ENCODE measurements at places on chromosomes 11 and 22. TPM values are rescaled to one million over a fixed set of nuclear protein-coding genes. Genes with fewer than 3 reads are reported as not detected.
A peak's percentile ranks its signal among the peaks of the same experiment; 100 is the strongest.

The CTSF gene
- total RNA-seq, result 31.1 TPM

The DEFB131B gene
- not detected for total RNA-seq

The DRAP1 gene
- 68.7 TPM for total RNA-seq

The CASP1 gene
- total RNA-seq, result not detected

The MUC2 gene
- total RNA-seq, result not detected

The SEZ6L gene
- total RNA-seq, result 109 TPM

The RTN4R gene
- 38.3 TPM for total RNA-seq

The TMPRSS5 gene
- 1.3 TPM for total RNA-seq

The CCDC73 gene
- not detected for total RNA-seq

The P4HA3 gene
- not detected for total RNA-seq

DNA sequence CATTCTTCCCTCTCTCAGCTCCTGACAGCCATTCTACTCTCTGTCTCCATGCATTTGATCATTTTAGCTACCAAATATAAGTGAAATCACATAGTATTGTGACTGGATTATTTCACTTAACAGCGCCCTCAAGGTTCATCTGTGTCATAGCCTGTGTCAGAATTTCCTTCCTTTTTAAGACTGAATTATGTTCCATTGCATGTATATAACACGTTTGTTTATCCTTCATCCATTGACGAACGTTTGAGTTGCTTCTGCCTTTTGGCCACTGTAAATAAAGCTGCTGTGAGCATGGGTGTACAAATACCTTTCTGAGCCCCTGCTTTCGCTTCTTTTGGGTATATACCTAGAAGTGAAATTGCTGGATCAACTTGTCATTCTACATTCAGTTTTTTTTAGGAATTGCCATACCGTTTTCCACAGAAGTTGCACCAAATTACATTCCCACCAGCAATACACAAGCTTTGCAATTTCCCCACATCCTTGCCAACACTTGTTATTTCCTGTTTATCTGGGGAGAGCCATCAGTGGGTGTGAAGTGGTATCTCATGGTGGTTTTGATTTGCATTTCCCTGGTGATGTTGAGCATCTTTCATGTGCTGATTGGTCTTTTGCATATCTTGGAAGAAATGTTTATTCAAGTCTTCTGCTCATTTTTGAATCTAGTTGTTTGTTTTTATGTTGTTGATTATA, 17.5 kb downstream of the GLB1L2 start:
- no peak for DNase-seq

- DNase-seq, result no peak
Measured at GRCh38 chr11:12122083-12122482, 11.7 kb downstream of the MICAL2 start.

- no peak for DNase-seq
Measured at GRCh38 chr11:17507773-17508172, 31.1 kb upstream of the ABCC8 start.

- no peak for DNase-seq
Measured at GRCh38 chr22:40328546-40329456, 17.5 kb upstream of the ADSL start.

DNA sequence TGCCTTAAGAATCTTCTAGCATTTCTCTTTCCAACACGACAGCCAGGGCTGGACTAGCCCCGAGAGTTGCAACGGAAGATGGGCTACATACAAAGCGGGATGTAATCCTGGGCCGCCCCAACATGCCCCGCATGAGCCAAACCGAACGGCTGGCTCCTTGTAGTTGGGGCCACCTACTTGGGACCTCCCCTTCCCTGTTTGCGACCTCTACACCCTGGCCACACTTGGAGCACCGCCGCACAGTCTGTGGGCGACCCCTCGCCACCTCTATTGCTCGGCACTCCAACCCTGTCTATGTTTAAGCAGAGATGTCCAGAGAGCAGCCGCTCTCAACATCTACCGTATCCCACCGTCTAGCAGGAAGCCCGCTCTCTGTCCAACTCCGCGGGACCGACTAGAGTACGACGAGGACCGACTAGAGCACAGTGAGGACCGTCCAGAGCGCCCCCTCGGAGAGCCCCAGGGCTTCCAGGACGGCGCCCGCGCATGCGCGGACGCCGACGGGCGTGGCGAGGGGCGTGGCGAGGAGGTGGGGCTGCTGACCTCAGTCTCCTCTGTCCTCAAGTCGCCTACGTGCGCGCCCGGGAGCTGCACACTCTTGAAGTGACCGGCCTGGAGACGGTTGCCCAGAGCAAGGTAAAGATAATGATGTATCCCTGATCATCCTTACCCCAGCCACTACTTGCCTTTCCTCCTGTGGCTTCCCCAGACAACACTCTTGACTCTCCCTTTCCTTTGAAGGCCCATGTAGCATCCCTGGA, 32.3 kb downstream of the NEAT1 start:
- peak; percentile 79 for DNase-seq

GRCh38 chr11:79471071-79471844, 30.4 kb upstream of the TENM4 start:
- DNase-seq, result no peak

DNA sequence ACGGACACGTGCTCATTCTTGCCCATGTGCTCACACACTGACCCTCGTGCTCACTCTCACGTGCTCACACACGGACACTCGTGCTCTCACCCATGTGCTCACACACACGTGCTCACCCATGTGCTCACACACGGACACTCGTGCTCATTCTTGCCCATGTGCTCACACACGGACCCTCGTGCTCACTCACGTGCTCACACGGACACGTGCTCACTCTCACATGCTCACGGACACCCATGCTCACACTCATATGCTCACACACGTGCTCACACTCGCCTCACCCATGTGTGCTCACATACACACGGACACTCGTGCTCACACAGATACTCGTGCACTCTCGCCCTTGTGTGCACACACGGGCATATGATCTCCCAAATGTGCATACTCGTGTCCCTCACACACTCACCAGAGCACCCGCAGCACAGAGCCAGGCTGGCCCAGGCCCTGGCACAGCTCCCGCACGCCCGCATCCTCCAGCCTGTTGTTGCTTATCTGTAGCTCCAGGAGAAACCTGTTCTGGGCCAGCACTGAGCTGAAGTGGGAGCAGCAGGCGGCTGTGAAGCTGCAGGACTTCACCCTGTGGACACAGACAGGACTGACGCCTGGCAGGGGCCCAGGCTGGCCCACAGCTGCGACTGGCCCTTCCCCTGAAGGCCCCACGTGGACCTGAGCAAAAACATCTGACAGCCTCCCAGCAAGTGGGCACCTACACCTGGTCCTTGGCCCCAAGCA, 9.3 kb downstream of the RNH1 start:
- DNase-seq, result no peak

DNA sequence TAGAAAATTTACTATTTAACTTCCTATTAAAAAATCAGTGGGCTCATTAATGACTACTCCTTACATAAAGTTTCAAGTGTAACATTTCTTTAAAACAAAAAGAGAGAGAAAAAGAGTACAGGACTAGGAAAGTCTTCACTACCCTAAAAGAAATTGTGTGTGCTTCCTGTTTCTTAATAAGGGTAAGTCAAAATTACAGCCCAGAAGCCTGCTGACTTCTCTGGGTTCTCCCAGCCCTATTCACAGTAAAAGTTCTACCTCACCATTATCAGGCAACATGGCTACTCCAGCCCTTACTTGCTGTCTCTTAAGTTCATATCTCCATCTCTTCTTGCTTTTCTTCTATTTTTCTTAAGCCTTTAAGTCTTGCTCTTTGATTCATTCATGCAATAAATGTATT, 20.3 kb upstream of the ZC3H12C start:
- no peak for DNase-seq

DNA sequence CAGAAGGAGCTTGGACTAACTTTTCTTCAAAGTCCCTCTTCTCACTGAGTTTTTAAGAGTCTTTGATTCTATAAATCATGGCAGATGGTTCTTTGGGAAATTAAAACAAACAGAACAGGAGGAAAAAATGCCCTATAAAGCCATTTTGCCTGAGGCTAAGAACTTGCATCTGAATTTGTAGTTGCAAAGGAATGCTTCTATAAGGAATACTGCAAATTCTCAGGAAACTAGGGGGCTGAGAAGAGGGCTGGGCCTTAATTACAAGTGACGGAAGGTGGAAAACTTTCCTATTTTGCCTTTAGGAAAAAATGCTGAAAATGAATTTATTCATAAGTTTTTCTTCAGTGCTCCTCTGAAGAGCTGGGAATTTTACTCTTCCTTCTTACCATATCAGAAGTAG, 90.0 kb upstream of the NARS2 start:
- DNase-seq, result no peak

- DNase-seq, result no peak
Measured at GRCh38 chr11:85299258-85299942, 327.7 kb downstream of the DLG2 start.

- DNase-seq, result no peak
Measured at GRCh38 chr22:44344407-44344806, 31.7 kb upstream of the SHISAL1 start.

DNA sequence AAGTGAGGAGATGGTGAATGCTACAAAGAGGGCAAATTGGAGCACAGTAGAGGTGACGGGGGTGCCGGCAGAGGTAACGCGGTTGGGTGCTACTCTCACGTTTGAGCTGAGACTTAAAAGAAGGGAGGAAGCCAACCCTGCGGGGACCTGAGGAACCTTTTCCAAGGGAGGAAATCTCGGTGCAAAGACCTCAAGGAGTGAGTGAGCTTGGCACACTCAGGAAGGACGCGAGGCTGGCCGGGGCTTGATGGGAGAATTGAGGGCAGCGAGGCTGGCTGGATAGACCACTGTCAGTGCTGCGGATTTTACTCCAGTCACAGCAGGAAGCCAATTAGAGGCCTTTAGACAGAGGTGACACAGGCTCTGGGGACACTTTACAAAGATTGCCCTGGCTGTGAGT, 25.0 kb downstream of the TSKU start:
- no peak for DNase-seq

- DNase-seq, result peak; percentile 40
Measured at GRCh38 chr22:34111210-34111824, 191.0 kb upstream of the LARGE1 start.

DNA sequence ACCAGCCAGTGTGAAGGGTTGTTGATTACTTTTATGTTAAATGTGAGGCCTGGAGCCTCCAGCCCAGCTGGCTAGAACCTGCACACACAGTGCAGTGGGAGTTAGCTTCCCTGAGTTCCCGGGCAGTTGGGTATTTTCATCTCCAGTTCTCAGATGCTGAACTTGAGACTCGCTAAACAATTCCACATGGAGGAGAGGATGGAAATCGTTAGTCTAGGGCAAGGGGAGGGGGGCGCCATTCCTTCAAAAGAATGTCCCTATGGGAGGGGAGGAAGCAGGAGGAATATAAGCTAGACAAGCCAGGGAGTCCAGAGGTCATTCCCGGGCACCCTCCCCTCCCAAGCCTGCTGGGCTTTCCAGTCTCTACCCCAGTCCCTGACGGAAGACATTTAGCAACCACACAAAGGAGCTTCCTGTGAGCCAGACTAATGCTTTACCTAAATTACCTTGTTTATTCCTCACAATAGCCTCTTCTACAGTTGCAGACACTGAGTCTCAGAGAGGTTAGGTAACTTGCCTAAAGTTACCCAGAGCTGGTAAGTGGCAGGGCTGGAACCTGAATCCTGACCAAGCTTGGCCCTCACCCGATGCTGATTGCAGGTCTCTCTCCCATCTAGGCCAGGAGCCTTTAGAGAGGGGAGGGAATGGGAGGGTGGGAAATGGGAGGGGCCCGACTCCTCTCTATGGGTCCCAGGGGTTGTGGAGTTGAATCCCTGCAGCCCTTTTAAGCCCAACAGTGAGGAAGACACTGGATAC, 1.9 kb upstream of the TSKU start:
- no peak for DNase-seq

- DNase-seq, result no peak
Measured at GRCh38 chr11:19020831-19021230, 39.7 kb downstream of the MRGPRX2 start.

- no peak for DNase-seq
Measured at GRCh38 chr11:79080551-79080950, 360.3 kb downstream of the TENM4 start.

DNA sequence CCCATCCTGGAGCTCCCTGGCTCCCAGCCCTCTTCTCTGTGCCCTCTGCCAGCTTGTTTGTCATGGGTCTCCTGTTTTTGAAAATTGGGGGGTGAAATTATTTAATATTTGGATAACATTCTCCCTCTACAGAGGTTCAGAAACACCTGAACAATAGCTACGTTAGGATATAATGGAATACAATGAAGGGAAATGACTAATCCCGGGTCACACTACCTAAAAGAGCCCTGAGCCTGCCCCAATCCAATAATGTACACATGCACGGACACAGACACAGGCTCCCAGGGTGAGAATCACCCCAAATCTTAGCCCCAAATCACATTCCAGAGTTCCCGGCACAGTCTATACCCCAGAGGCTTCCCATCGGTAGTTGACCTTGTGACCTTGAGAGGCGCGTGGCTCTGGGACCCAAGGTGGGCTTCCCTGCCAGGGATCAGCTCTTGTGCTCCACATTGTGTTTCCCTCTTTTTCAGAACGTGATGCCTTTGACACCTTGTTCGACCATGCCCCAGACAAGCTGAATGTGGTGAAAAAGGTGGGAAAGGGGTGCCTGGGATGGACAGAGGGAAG, 135.5 kb downstream of the PARVA start:
- no peak for DNase-seq

DNA sequence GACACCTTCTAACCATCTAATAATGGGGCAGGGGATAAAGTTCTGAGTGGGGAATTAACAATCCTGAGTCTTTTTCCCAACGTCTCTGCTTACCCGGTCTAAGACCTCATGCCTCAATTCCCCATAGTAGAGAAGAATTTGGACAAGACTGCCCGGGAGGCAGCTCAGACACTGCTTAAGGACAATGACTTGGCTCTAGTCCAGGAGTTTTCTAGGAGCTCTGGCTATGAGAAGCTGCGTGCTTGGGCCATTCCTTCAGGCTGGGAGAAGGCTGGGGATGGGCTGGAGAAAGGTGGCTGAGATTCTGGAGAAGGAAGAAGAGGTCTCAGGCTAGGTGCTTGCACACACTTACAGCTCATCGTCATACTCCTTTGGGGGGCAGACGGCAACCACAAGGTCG, 19.8 kb upstream of the ABCC8 start:
- no peak for DNase-seq

GRCh38 chr22:49589811-49590210, 237.9 kb downstream of the BRD1 start:
- DNase-seq, result no peak

DNA sequence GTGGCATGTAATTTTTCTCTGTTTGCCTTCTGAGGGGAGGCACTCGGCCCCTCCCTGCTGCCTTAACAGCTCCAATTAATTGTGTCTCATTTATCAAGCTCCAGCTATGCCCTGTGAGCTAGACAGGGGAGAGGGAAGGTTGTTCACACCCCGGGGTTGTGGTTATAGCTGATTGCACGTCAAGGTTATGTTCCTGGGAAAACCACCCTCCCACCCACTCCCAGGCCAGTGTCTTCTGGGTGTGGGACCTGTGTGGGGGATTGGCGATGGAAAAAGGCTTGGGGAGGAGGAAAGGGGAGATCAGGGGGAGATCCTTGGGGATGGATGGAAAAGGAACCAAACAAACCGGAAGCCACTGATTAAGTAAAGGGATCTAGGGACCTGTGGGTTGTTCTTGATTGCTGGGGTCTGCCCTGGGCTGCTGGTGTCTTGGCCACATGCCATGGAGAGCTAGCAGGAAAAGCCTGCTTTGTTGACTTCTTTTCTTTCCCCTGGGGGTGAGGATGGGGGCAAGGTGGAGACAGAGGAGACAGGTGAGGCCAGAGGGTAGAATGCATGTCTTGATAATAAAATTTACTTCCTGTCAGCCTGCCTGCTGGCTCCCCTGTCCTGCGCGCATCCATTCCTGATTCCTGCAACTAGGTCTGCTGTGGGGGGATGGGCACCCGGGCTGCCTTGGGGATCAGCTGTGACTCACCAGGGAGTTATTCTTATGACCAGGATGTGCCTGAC, 13.5 kb upstream of the SORL1-AS1 start:
- peak; percentile 73 for DNase-seq

GRCh38 chr11:116913000-116913399, 75.6 kb upstream of the APOA1 start:
- no peak for DNase-seq
